ENCODE measurements at places on chromosomes 16 and 17.

- no peak for DNase-seq
These were observed 60.6 kb upstream of the KIFC3 start for GRCh38 chr16:57862698-57863433.

- no peak for DNase-seq
These were observed 56.5 kb downstream of the RPTOR start for GRCh38 chr17:80601146-80601545.

- DNase-seq = no peak
These were observed 134.4 kb downstream of the ZFHX3 start for GRCh38 chr16:72913551-72913950.

DNA sequence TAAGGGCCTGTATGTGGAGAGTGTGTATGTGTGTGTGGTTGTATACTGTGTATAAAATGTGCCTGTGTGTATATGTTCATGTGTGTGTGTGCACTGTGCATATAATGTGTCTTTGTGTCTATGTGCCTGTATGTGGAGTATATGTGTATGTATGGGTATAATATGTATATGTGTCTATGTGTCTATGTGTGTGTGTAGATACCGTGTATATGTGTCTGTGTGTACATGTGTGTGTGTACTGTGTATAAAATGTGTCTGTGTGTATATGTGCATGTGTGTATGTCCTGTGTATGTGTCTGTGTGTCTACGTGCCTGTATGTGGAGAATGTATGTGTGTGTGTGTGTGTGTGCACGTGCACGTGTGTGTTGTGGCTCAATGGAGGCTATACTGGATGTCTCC lies 200.4 kb upstream of the ZFHX3 start:
- DNase-seq = no peak

GRCh38 chr16:17803625-17804410 lies 333.1 kb upstream of the XYLT1 start:
- DNase-seq = no peak

- DNase-seq = no peak
These were observed 35.4 kb upstream of the ENPP7 start for GRCh38 chr17:79695293-79695790.

- DNase-seq = no peak
These were observed 151.0 kb upstream of the SALL1 start for GRCh38 chr16:51302042-51302441.

GRCh38 chr17:17172001-17172939 lies 33.9 kb downstream of the PLD6 start:
- DNase-seq = no peak

GRCh38 chr16:1918351-1919326 lies at the start of gene HS3ST6:
Gene HS3ST6 (minus strand): TSS chr16:1918415. CDS start chr16:1918323, 92 bp downstream.
- DNase-seq = no peak

DNA sequence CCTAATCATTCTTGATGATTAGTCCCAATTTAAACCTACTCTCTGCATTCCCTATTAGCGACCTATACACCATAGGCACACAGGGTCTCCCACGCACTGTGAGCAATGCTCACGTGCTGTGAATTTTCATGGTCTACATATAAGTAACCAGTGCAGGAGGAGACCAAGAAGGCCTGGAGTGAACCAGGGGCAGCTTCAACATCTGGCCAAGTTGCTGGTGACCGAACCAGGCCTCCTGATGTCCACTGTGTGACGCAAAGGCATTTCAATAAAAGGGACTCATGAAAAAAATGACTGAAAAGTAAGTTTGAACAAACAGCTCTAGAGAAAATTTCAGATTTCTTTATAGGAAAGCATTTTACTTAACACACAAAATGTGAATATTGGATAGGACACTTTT lies 107.0 kb downstream of the ZFHX3 start:
- DNase-seq = no peak

DNA sequence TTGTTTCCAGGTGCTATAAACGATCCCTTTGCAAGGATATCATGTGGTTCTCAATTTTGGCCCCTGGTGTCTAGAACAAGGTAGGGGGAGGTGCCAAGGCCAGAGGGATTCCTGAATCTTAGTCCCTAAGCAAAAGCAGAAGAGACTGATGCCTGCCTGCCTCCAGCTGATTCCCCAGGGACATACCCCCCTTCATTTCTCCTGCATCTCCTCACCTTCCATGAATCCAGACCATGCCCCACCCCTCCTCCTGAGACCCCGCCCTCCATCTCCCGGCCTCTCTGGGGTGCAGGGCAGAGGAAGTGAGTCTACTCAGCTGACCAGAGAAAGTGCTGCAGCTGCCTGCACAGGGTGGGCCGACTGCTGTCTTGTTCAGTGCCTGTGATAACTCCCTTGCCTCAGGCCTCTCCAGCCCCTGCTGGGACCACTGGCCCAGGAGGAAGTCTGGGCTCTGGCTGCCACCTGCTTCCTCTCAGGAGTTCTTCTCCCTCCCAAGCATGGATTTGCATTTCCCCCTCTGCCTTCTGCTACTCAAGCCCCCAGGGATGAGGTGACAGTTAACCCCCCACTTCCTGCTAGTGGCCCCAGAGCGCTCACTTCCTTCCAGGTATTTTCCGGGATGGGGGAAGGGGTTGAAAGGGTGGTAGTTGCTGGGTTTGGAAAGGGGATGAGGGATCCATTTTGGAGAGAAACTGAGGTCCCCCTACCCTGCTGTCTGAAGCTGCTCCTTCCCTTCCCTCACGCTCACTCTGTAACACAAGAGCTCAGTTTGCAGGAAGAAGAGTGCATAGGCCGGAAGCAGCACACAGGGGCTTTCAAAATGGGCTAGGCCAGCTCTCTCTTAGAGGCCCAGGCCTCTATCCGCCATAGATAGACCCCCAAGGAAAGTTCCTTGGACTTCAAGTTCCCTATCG lies 10.5 kb upstream of the TSPOAP1 start:
- DNase-seq = no peak

GRCh38 chr16:51034481-51035109 lies 116.5 kb downstream of the SALL1 start:
- peak; percentile 35 for DNase-seq

DNA sequence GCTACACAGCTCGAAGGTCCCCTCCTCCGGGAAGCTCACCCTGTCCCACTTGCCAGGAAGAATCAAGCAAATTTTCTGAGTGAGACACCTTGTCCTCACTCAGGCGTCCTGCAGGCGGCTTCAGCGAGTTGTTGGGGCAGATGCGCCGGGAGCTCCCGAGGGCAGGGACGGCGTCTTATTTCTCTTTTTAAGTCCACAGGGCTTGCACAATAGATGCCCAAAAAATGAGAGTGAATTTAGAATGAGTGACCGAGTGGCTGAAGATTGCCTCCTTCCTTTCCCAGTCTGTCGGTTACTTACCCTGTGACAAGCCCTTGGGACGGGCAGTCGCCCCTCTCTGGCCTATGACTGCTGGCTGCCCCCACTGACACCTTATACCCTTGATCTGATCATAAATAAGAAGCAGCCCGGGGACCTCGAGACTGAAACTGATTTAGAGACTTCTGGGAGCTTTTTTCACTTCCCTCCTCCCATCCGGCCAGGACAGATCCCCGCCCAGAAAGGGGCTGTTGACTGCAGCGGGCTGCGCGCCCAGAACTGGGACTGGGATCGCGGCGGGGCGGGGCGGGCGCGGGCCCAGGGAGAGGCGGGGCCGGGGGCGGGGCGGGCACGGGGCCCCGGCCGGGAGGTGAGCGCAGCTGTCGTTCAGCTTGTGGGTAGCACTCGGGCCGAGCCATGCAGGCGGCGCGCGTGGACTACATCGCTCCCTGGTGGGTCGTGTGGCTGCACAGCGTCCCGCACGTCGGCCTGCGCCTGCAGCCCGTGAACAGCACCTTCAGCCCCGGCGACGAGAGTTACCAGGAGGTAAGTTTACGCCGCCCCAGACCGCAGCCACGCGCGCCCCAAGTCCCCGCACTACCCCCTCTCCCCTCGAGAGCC lies at the start of gene TTYH2:
Gene TTYH2, plus strand, starts transcription at position 659 of the 879 bp plus-strand sequence. Its CDS starts 17 bp downstream, at position 676.
- peak; percentile 92 for DNase-seq

DNA sequence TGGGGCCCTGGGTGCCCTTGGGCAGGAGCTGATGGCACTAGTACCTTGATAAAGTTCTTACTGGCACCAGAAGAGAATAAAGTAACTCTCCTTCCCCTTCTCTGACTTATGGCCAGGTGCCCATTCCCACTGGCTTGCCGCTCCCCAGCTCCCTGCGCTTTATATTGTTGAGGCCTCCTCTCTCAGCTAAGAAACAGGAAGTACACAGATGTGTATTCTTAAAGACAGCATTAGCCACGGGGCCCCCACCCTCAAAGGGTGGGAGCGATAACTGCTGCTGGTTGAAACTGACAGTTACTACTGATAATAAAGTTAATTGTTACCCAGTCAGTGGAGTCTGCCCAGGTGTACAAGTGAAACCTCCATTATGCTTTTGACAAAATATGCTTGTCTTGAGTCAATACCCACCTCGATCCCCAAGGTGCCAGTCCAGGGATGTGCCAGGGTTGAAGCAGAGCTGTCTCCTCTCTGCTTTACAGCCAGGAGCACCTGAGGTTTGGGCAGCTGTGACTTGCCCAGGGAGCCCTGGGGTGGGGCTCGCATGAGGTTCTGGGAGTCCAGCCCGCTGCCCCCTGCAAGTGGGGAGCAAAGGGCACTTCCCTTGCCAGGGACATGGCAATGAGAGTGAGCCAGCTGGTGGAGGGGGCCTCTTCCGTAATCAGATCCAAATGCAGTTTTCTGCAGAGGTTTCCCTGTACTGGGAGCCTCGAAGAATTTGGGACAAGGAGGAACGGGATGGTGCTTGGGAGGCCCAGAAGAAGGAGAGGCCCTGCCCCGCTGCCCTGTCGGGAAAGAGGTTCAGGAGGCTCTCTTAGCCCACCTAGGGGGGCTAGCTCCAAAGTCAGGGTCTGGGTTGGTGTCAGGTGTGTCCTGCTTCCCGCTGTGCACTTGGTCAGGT lies 5.4 kb upstream of the CLDN9 start:
- no peak for DNase-seq

DNA sequence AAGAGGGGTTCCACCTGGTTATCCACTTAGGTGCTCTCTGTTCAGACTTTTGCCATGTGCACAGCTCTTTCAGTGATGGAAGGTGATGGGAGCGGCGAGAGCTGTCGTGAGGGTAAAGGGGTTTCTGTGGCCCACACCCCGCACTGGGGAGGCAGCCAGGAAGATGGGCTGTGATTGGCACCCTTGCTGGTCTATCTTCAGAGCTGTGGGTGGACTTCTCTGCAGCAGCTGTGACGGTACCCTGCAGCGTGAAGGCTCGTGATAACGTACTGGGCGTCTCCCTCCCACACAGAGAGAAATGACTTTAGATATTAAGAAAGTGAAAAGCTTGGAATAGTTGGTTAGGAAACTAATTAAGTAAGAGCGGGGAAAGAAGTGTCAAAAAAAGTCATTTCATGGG lies 45.8 kb downstream of the MPRIP start:
- peak; percentile 27 for DNase-seq

DNA sequence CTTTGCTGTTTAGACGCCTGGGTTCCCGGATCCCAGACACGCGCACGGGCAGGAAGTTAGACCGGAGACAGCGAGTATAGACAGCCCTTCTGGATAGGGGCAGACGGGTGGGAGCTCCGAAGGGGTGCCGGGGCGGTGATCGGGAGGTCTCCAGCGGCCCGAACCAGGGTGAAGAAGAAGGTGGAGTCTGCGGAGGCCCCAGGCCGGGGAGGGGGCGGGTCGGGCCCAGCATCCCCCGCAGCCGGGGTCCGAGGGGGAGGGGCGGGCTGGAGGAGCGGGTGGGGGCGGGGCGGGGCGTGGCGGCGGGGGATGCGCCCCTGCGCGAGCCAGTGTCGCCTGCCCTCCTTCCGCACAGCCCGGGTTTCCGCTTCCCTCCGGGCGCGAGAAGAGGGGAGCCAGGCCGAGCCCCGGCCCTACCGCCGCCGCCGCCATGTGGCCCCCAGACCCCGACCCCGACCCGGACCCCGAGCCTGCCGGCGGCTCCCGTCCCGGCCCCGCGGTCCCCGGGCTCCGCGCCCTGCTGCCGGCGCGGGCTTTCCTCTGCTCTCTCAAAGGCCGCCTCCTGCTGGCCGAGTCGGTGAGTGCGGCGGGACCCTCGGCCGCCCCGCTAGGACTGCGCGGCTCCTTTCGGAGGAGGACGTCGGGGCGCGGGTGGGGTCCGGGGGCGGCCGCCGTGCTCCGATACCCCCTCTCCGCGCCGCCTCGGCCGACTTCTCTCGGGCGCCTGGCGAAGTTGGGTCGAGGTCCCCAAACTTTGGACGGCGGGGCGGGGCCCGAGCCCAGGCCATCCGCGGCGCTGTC lies at the start of gene CMTM3:
Gene CMTM3, plus strand, starts transcription at position 329 of the 801 bp plus-strand sequence. Its CDS starts 102 bp downstream, at position 431.
- DNase-seq = peak; percentile 48
